ENCODE measurements at places on chromosomes 5 and 9. TPM values are rescaled to one million over a fixed set of nuclear protein-coding genes. Genes with fewer than 3 reads are reported as not detected.

- no peaks in the 10 kb centered on the region for H3K36me3 ChIP-seq
- DNase-seq: no peak
- H3K27me3 ChIP-seq: no peaks in the 10 kb centered on the region
- no peak overlapping the region for H3K4me3 ChIP-seq
These were observed 68.8 kb downstream of the ANKRD55 start for GRCh38 chr5:56164376-56164775.

DNA sequence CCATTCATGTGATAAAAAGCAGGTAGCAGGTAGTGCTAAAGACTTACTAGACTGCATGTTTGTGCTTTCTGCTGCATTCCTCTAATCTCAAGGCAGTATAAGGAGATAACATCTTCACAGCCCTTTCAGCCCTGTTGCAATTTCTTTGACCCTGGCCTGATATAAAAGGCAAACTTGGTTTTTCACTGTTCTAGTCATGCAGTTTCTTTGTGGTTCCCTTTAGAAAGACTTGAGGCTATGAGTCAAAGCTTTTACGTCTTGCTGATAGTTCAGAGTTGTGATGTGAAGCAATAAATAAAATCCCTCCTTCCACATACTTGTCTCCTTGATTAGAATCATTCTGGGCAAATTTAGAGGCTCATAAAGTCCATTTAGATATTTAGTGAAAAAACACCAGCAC is 88.6 kb upstream of the CDKN2B start:
- peaks cover 15% of the 10 kb centered on the region for H3K4me1 ChIP-seq
- no peak for DNase-seq
- peak overlapping the region; percentile 22 for H3K27ac ChIP-seq
- H3K36me3 ChIP-seq: no peaks in the 10 kb centered on the region
- H3K27me3 ChIP-seq: no peaks in the 10 kb centered on the region

DNA sequence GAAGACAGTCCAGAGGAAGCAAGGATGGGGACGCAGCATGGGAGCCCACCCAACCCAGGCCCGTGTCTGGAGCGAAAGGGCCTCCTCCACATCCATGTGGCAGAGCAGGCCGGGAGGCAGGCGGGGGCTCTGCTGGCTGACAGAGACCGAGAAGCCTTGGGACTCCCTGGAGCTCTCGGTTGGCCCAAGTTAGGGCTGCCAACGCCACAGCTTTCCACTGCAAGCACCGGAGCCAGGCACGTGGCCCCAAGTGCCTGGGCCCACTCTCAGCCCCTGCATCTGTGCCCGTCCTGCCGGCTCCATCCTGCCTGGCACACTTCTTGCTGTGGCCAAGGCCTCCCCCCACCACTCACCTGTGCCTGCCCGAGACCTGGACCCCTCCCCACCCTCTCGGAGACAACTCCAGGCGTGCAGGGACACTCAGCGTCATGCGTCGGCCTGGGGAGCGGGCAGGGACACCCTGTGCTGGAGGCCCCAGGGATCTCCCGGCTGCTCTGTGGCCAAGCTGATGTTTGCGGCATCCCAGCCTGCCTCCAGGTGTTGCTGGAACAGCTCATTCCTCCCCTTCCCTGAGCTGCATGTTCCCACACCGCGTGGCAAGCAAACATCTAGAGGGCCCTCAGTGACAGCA is 31.5 kb downstream of the SLC6A3 start:
- no peaks in the 10 kb centered on the region for H3K36me3 ChIP-seq
- no peaks in the 10 kb centered on the region for H3K4me1 ChIP-seq
- DNase-seq: no peak
- H3K27me3 ChIP-seq: no peaks in the 10 kb centered on the region
- H3K27ac ChIP-seq: no peak overlapping the region

The DIRAS2 gene
- not detected for total RNA-seq

Data from vagina (tissue), 2 donors.